Activated T-helper 1 cell treated with Interleukin-2 at 50 U/mL for 16 hours (primary cell): ENCODE measurements at places on chromosomes 16 and 17.

GRCh38 chr17:41433586-41433985, 7.2 kb downstream of the KRT38 start:
- DNase-seq: no peak

DNA sequence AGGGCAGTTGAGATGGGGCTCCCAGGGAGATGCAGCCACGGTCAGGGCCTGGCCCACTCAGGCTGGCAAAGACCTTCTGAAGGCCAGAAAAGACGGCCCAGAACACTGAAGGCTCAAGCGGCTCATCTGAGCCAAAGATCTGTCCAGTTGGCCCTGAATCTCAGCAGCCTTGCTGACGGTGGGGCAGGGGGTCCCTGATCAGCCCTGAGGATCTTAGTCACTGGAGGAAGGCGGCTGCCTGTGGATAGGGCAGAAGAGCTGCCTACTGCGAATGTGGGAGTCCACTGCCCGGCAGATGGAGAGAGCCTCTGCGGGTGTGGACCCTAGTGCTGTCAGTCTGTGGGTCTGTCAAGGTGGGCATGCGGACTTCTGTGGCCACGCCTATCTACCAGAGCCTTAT, 1738.2 kb downstream of the TP53TG3F start:
- no peak for DNase-seq

DNA sequence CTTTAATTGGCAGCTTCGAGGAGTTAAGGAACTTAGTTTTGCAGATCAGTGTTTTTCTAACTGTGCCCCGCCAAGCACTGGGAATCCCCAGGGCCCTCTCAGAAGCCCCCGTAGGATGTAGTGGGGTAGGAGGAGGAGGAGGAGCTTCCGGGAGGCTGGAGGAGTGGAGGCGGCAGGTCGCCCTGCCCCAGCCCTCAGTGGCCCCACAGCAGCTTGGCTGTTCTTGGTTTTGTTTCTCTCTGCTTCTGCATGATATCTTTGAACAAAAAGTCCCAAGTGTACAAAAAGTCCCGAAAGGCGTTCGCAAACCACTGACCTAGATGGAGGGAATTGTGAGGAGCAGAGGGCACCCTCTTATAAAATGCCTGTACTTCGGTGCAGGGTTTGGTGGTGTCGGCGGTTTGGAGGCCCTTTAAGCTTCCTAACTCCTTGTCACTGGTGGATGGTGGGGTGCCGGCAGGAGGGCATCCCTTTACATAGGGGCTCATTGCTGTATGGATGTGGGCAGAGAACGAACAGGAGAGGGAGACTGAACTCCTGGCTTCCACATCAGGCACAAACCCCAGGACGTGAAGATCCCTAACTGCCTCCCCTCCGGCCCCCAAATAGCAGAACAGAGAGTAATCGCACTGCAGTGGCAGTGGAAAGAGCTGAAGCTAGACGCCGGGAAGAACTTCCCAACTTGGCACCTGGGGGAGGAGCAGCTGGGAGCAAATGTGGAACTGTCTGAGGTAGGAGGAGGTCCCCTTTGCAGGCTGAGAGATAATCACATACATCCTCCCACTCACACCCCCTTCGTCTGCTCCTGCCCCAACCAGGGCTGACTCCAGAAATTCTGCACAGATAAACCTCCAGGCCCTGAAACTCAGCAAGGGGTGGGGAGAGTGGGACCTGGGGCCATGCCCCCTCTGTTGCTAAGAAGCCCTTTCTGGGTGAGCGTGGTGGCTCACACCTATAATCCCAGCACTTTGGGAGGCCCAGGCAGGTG, 20.1 kb downstream of the EPOP start:
- no peak for DNase-seq

DNA sequence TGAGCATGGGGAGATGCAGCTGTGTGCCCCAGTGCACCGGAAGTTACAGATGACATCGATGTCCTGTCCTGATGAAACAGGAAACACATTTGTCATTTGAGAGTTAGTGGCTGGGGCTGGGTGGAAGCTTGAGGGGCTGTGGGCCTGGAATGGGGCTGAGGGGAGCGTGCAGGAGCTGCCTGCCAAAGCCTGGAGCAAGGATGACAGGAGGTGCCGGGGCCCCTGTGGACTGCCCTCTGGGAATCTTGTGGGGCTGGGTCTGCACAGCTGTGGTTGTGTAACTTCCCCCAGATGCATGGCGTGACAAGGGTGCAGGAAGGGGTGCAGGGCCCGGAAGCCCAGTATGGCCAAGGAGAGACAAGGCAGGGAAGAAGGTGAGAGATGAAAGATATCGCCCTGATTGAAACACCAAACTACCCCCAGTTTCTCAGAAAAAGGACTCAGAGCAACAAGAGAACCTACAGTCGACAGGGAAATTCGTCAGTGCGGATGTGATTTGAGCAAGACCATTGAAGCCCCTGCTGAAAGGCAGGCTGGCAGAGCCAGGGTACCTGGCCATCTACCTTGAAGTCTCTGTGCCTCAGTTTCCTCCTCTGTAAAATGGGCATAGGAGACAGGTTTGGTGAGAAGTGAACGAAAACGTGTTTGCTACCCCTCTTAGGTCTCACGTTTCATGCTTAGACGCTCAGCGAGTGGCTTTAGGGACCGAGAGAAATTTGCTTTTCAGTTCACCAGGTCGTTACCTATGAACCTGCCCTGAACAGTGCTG, 8.8 kb downstream of the MMP25 start:
- no peak for DNase-seq

- no peak for DNase-seq
Measured at GRCh38 chr17:80101946-80102663, 724 bp downstream of the GAA start.

GRCh38 chr16:83992624-83993023, 24.6 kb downstream of the NECAB2 start:
- DNase-seq: no peak

DNA sequence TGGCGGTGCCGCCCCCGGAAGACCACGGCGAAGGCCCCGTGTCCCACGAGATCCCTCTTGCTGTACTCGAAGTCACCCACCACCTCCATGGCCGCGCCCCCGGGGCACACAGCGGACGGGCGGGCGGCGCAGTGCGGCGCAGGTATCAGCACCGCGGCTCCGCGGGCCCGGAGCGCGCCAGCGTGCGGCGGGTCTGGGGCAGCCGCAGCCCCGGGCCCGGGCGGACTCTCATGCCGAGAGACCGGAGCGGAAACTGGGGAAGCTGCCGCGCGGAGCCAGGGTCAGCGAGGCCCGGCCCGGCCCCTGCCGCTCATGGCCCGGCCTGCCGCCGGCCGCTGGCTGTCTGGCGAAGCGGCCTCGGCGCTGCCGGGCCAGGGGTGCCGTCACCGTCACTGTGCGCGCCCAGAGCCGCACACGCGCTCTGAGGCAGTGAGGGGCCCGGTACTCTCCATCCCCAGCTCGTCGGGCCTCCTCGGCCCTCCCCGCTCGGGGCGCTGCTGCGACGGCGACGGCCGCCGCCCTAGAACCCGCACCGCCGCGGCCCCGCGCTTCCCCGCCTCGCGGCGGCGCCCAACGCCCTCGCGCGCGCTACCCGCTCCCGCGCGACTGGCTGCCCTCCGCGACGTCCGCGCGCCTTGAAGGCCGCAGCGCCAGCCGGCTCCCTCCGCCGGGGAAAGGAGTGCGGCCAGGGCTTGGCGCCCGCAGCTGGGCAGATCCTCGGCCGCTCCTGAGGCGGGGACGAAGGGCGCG, at the start of gene ULK2:
ULK2 (minus strand) TSS at position 608 of the 750 bp plus-strand sequence; CDS start at position 89, 519 bp downstream.
- DNase-seq: peak; percentile 30

- DNase-seq: no peak
Measured at GRCh38 chr16:57724531-57724930, 11.0 kb upstream of the KATNB1 start.

DNA sequence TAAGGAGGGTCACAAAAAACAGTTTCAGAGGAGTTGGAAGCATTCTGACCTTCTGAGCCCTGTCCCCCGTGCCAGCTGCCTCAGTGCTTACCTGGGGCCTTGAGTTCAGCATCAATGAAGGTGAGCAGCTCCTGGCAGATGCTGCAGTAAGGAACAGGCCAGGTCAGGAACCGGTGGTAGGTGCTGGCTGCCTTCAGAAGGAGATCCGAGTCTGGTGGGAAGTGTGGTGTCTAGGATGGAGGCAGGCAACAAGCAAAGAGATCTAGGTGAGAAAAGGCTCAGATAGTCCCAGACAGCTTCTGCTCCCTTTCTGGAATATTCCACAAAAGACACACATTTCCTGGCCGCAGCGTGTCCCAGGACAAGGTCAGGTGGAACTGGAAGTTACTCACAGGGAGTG, 37.2 kb upstream of the PIK3R6 start:
- no peak for DNase-seq

DNA sequence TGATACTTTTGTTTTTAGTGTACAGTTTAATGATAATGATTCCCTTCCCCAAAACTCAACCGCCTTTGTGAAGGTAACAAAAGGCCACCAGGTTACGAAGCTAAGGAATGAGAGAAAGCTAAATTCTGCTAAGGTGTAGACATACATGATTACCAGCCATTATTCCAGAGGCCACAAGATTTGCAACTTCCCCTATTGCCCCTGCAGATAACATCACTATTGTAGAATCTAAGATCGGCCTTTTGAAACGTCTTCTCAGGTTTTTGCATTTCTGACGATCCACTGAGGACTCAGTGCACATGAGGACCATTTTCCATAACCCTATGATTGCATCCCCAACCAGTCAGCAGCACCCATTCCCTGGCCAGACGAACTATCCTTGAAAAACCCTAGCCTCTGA, 33.9 kb upstream of the SNN start:
- DNase-seq: no peak

GRCh38 chr17:48609759-48610281, 997 bp downstream of the HOXB7 start:
- DNase-seq: no peak

GRCh38 chr17:45451131-45451530, 18.5 kb upstream of the ARHGAP27 start:
- no peak for DNase-seq

DNA sequence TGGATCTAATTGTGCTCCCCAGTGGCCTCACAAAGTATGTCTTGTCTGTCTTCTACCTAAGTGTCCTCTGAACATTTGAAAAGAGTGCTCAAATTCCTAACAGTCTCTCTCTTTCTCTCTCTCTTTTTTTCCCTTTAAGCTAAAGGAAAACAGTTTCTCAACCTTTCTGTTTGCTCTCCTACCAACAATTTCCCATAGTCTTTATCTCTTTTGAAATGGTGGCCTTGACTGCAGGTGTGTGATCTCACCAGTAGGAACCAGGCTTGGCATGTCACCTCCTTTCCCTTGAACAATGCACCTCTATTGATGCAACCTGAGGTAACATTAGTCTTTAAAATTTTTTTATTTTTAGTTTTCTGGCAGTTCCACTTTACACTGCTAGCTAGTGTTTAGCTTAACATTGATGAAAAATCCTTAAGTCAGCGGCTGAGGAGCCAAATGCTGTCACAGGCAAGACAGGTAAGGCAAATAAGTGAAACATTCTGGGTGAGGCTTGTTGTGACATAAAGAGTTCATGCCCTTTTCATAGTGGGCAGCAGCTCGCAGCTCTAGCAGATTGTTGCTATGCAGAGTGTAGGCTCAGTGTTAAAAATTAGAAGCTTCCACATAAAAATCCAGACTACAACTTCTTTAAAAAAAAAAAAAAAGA, 273.4 kb downstream of the HAPSTR1 start:
- DNase-seq: no peak

DNA sequence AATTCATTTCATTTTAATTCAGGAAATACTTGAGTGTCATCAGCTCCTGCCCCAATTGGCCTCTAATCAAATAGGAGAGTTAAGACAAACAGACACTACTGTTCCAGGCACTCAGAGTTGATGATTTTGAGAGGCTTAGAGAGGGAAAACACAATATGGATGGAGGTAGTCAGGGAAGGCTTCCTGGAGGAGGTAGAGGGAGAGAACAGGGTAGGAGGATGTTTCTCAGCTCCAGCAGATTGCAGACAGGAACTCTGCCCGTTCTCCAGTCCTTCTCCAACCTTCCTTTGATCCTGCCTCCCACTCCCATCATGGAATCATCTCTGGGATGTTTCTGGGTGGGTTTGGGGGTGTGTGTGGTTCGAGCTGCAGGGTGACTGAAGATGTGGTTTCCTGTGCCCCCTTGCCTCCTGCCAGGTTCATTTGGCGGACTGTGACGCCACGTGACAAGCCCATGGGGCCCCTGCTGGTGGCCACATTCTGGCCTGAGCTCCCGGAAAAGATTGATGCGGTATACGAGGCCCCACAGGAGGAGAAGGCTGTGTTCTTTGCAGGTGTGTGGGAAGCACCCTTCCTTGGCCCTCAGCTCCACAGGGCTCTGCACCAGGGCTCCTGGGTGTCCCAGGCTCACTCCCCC, 12.2 kb upstream of the LPCAT2 start:
- DNase-seq: no peak

DNA sequence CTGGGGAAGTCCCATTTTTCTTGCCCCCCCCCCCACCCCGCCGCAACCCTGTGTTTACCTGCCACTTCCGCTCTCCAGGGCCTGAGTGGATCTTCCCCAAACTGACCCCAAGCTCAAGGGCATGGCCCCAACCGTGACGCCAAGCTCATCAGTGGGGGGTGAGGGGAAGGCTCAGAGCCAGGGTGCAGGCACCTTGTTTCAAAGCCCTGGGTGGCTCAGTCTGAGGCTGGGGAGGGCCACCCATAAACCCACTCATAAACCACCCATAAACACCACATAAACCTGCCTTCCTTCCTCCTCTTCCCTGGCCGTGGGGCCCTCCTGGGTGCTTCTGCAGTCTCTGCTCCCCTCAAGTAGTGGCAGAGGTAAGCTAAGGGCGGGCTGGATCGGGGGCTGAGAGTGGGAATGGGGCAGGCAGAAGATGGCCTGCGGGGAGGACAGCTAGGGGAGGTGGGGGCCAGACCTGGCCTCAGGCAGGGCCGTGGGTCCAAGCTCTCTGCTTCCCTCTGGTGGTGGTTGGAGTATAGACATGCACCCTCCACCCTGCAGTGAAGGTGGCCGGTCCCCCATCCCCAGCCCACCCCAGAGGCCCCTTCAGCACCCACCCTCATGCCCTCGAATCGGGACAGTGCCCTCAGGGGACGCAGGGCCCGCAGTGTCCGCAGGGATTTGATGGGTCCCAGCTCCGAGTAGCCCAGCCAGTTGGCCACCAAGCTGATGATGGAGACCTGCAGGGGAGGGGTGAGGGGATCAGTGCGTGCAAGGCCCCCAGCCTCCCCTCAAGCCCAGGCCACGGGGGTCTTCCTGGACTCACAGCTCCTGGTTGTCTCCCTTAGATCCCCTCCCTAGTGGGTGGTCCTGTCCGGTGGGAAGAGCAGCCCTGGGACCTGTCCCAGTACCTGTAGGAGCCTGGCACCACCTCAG, 14.6 kb upstream of the CD79B start:
- DNase-seq: peak; percentile 17

DNA sequence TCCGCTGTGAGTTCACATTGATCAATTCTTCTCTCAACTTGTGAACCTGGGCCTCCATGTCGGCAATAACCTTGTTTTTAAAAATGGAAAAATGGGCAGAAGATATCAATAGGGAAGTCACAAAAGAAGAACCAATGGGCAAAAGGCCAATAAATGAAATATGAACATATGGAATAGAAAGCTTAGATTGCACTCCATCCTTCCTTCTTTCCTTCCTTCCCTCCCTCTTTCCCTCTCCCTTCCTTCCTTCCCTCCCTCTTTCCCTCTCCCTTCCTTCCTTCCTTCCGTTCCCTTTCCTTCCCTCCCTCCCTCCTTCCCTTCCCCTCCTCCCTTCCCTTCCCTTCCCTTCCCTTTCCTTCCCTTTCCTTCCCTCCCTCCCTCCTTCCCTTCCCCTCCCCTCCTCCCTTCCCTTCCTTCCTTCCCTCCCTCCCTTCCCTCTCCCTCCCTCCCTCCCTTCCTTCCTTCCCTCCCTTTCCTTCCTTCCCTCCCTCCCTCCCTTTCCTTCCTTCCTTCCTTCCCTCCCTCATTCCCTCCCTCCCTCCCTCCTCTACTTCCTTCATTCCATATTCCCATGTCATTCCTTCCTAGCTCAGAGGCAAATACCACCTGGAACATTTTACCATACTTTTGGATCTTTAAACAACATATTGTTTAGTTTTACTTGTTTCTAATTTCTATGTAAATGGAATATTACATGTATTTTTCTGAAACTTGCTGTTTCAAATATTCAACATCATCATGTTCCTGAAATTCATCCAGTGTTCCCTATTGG, 290.7 kb upstream of the AXIN2 start:
- DNase-seq: no peak
